ENCODE measurements at places on chromosomes 12 and 14.

DNA sequence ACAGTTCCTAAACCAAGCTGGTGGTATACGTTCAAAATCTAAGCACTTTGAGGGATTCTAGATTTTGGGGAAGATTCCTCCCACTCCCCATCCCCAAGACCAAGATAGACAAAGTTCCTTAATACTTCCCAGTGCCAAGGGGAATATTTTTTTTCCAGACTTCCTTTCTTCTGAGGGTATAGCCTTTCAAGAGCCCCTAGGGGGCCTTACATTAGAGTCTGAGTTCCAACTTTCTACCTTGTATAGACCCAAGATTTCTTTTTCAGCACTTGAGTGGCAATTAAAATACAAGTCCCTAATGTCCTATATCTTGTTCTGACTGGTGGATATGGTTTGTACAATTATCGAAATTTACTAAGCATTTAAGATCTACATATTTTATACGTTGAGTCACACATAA is 28.7 kb upstream of the SOS2 start:
- DNase-seq, result no peak

- no peak for DNase-seq
Observed at GRCh38 chr12:92342574-92342973, 196.9 kb upstream of the BTG1 start.

- no peak for DNase-seq
Observed at GRCh38 chr14:52055167-52055566, 13.7 kb downstream of the NID2 start.

DNA sequence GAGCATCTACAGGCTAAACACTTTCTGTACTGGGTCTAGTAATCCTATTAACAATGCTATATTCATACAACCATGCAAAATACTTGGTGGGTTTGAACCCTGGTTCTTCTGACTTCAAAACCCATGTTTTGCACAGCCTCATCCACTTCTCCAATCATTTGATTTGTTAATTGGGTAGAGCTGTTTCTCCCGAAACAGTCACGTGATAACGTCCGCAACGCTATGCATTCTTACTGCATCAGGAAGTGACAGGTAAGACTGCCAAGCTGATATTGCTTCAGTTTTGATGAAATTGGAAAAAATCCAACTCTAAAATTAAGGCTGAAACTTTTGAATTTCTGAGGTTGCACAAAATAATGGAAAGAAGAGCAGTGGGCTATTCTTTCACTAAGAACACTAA is 30.4 kb upstream of the RNU6-7 start:
- DNase-seq, result no peak

DNA sequence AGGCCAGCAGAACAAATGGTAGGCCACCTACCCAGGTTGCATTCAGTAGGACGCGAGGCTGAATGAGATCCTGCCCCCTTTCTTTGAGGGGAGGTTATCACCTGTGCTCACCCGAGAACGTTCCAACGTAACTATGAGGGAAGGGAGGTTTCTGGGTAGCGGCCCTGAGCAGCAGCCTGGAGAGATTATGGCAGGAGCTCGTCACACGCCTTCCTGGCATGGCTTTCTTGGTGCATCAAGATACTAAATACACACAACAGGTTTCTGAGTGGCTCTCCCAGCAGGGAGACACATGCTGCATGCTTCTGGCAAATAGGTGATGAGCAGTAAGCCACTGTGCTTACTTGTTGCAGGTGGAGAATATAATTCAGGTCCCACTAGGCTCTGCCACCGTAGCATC is 147.7 kb downstream of the CALM1 start:
- DNase-seq, result no peak

DNA sequence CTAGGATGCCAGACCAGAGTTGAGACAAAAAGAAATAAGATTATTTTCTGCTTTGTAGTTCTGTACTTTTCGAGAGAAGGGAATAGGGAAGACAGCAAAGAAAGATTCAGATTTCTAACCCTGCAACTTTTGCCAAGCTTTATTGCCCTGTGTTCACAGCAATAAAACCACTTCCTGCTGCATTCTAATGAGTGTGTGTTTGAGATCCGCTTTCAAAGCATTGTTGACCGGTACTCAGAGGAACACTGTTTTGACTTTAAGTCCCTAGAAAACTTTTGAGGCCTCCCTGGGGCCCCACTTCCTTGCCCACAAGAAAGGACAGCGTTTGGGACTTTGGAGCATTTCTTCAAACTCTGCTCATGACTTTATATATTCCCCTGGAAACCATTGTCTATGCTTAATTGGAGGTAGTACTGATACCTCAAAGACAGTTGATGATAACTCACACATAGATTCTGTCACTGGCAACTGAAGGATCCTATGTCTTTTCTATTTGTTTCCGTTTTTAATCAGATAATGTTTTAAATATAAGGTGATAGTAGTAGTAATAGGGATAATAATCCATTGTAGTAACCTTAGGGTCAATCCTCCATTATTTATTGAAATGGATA is 1.3 kb downstream of the RNASE6 start:
- no peak for DNase-seq

GRCh38 chr14:73438993-73439392 is 19.4 kb downstream of the NUMB start:
- DNase-seq, result no peak

- DNase-seq, result no peak
Observed at GRCh38 chr12:29725587-29726320, 58.0 kb downstream of the TMTC1 start.

DNA sequence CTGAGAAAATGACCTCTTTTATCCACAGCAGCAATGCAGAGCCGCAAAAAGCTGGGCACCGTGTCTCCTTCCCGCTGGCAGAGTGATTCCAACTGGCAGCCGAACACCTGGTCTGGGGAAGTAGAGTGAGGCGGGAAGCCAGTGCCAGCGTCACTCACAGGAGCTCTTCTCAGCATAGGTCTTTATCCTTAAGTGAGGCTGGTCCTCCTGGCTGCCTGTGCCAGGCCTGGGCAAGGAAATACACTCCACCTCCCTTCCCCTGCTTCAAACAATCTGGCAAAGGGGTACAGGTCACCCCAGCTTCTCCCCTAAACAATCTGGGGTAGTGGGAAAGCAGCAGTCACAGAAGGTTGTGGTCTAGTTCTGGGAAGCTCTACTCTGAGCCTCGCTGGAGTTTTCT is 4.8 kb downstream of the ARHGAP9 start:
- no peak for DNase-seq
